ENCODE measurements at places on chromosomes 7 and 10.
A peak's percentile ranks its signal among the peaks of the same experiment; 100 is the strongest.

DNA sequence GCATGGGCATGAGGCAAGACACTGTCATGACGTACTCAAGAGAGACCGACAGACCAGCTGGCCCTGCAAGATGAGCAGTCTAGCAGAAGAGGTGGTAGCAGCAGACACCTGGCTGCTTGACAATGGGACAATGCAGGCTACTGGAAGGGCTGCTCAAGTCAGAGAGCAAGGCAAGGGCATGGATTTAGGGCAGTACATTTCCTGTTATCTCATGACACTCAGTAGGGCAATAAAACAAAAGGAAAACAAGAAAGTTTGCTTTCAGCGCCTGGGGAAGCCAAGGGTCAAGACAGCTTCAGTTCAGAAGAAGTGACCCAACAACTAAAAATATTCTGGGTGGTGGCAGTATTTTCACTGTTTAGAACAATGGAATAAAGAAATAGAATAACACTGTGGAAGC lies 331.8 kb upstream of the PHYHIPL start:
- no peak for DNase-seq

DNA sequence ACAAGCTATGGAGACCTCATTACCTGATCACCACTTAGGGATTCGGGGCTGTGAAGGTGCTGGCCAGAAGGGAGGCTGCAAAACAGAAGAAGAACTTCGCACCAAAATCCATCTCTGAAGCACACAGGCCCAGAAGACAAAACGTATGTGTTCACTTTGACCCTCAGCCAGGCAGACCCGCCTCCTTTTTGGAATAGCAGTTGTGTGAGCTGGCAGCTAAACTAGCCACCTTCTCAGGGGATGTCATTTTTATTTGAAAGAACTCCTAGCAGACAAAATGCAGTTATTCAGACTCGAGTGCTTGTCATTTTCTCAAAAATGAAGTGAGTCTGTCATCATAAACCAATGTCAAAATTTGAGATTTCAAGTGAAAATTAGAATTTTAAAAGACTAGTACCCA lies 71.7 kb downstream of the TNS3 start:
- DNase-seq: no peak

GRCh38 chr7:155951554-155952158 lies 139.4 kb upstream of the SHH start:
- peak; percentile 7 for DNase-seq

- DNase-seq: peak; percentile 73
Measured at GRCh38 chr10:73650537-73651331, 5.1 kb downstream of the SYNPO2L start.

- peak; percentile 59 for DNase-seq
Measured at GRCh38 chr7:116327752-116328151, 117.4 kb downstream of the TES start.

- no peak for DNase-seq
Measured at GRCh38 chr7:101933688-101934121, 116.3 kb downstream of the CUX1 start.

- no peak for DNase-seq
Measured at GRCh38 chr10:88138319-88138848, 275.0 kb downstream of the PTEN start.

DNA sequence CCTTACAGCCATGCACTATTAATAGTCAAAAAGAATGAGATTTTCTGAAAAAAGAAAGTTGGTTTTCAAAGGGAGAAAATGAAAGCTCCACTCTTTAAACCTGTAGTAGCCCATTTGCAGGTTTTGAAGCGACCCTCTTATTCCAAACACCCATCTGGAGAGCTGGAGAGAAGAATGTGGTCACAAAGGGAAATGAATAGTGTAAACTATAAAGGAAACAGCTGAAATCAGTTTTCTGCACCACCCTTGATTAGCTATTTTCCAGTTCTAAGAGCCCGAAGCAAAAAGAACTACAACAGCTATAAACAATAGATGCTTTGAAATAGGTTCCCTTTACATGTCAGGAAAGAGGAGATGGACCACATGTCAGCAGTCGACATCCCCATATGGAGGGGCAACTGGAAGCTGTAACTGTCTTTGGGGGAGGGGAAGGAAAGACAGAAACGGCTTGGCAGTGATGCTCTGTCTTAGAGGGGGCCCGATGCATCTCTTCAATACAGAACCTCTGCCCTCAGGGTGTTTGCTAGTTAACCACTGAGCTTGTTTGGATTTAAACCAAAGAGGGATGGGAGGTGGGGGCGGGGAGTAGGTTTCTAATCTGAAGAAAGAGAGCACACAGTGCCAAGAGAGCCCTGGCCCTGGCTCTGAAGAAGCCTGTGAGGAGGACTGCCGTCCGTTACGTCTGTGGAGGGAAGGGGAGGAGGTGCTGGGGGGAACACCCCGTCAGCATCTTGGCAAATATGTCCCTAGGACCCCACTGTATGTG lies 55.3 kb downstream of the CPVL start:
- DNase-seq: no peak

GRCh38 chr7:101929256-101929655 lies 111.8 kb downstream of the CUX1 start:
- DNase-seq: no peak

DNA sequence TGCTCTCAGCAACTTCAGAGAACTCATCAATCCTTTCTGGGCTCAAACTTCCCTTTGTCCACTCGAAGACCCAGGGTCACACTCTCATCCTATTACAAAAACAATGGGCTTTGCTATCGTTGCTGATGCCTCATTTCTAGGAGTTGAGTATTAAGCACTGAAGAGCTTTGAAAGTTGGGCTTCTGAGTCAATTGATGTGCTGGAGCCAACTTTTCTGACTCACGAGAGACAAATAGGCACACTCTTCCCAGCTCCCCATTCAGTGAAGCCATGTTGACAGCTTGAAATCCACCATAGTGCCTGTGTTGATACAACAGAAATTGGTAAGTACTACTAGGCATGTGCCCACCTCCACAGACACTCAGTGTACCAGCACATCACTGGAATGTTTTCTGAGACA lies 97.5 kb upstream of the PRSS58 start:
- DNase-seq: no peak

- no peak for DNase-seq
Measured at GRCh38 chr10:118735294-118735693, 19.5 kb downstream of the CACUL1 start.

- DNase-seq: no peak
Measured at GRCh38 chr7:2214636-2215035, 18.1 kb downstream of the MAD1L1 start.

- no peak for DNase-seq
Measured at GRCh38 chr10:4121502-4122380, 336.7 kb upstream of the KLF6 start.

GRCh38 chr7:142969183-142969582 lies 7.0 kb upstream of the KEL start:
- DNase-seq: no peak

DNA sequence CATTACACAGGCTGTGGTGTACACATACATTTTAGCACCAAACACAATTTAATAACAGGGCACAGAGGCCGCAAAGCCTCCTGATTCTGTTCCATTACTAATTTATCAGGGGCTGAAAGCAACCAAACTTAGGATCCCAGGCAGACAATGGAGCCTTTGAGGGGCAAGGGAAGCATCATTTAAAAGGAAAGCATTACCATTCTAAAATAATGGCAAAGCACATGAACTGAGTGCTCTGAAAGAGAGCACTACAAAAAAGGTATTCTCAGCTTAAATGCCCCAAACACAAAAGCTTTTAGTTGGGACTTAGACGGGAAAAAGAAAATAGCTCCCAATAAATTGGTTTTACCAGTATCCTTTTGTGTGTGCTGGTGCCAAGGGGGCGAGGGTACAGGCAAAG lies 282.0 kb upstream of the ETV1 start:
- DNase-seq: no peak

- DNase-seq: no peak
Measured at GRCh38 chr7:107046491-107047259, 2.2 kb downstream of the PRKAR2B start.

DNA sequence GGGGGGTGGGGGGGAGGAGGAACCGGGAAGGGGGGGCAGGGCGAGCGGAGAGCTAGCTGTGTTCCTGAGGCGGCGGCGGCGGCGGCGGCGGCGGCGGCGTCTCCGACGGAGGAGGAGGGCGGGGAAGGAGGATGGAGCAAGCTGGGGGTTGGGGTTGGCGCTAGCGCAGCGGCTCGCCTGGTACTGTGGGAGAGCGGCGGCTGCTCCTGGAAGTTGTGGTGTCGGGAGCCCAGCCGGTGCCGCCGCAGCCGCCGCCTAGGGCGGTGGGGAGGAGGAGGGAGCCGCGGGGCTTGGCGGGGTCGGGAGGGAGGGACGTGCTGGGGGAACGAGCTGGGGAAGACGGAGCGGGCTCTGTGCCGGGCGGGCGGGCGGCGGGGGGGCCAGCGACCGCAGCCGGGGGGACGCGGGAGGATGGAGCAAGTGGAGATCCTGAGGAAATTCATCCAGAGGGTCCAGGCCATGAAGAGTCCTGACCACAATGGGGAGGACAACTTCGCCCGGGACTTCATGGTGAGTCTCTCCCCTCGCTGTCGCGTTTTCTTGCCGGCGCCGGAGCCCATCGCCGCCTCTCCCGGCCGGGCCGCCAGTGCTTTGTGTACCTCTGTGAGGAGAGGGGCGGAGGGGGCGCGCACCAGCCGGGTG lies at the start of gene PTPN12:
TSS of gene PTPN12 (plus strand) at position 160 of the 642 bp plus-strand sequence. CDS start at position 412, 252 bp downstream.
- DNase-seq: no peak

GRCh38 chr7:98785929-98786571 lies 83.8 kb downstream of the TMEM130 start:
- no peak for DNase-seq

DNA sequence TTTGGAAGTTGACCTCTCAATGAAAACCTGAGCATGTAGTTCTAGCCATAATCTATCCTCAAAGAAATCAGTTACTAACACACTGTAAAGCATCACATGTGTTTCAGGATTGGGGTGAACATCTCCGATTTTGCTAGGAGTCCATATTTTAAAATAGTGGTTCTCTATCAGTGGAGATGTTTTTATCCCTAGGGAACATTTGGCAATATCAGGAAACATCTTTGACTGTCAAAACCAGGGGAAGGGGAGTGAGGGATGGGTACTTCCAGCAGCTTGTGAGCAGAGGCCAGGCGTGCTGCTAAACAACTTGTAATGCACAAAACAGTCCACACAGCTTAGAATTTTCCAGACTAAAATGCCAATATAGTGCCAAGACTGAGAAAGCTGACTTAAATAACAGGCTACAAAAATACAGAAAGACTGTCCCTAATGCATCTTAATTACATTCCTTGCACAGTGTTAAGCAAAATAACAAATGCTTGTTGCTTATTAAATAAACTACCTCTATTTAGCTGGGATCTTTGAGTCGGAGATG lies 120.9 kb downstream of the CRPPA start:
- DNase-seq: no peak
